NCI-H146 (cell line): ENCODE measurements at places on chromosomes 3 and 15.

- DNase-seq, result no peak
These were observed 84.7 kb downstream of the EOMES start for GRCh38 chr3:27637346-27637995.

DNA sequence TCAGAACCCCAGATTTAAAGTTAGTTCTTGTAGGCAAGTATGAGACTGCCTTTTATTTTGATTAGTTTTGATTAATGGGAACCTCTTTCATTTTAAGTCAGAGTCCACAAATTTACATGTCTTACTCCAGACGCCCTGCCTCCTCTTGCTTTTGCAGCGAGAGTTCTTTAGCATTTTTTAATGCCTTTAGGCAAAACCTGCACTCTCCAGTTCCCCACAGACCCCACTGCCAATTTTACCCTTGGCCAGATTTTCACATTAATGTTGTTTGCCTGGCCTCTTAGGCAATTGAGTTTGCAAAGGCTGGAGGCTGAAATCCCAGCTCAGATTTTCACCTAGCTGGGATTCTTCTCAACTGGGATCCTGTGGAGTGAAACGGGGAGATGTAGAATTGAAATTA is 85.8 kb downstream of the GAP43 start:
- DNase-seq, result no peak

GRCh38 chr3:56054844-56055243 is 413.4 kb downstream of the ERC2 start:
- no peak for DNase-seq

DNA sequence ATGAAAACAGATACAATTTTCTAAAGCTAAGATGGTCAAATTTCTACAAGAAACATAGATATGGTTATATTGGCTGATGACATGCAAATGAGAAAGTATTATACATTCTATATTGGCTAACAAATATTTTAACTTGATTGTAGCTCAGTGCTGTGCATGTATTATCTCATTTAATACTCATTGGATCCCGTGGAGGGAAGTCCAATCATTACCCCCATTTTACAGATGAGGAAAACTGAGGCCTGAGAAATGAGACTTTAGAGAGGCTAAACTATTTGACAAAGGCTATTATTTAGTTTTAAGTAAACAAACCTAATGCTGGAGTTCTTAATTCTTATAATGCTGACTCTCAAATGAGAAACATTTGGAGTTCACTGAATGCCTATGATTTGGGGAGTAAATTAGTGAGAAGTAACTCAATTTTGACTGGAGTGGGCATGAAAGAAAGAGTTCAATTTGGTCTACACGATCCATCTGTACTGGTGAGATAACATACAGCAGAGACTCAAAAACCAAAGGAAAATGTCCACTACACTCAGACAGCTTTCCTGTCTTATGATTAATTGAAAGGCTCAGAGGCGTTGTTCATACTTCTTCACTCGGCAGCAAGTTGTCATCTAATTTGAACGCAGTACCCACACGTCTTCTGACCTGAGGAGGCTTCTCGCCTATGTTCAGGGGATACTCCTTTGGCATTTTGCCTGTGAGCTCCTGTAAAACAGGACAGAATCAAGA is 72.2 kb upstream of the LMOD3 start:
- DNase-seq, result no peak

- peak; percentile 31 for DNase-seq
These were observed 137.9 kb upstream of the LIPC start for GRCh38 chr15:58293622-58294550.

DNA sequence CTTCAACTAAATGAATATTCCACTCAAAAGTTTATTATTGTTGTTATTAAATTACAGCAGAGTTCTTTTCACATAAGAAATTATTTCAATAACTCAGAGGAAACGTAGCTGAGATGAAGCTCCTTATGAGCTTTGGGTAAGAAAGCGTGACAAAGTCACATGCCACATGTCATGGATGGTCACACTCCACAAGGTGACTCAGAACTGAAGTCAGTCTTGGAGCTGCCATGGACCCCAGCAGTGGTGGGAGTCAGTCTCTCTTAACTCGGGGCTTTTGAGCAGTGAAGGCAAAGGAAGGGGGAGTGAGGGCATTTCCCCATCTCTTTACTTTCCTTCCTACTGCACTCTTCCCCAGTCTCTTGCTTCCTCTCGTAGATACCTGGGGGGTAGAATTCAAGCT is 87.5 kb upstream of the FAM3D start:
- DNase-seq, result no peak

GRCh38 chr3:135490219-135490915 is 475.2 kb upstream of the PPP2R3A start:
- no peak for DNase-seq
